ENCODE measurements at places on chromosomes 11 and 22. TPM values are rescaled to one million over a fixed set of nuclear protein-coding genes. Genes with fewer than 3 reads are reported as not detected.

The FGF3 gene
- not detected for total RNA-seq

The SLN gene
- 5.7 TPM for total RNA-seq

The POU2F3 gene
- total RNA-seq: not detected

The SLC22A6 gene
- total RNA-seq: not detected

The MS4A1 gene
- not detected for total RNA-seq

The PIH1D2 gene
- 1.6 TPM for total RNA-seq

The OR52A1 gene
- total RNA-seq: not detected

The SMC1B gene
- not detected for total RNA-seq

The KCNQ1OT1 gene
- total RNA-seq: 0.35 TPM

The IGLL1 gene
- not detected for total RNA-seq

The OR1S1 gene
- total RNA-seq: not detected

- peak; percentile 58 for DNase-seq
Observed at GRCh38 chr11:126432525-126432924, 77.0 kb downstream of the ST3GAL4 start.

- no peak for DNase-seq
Observed at GRCh38 chr11:64637334-64638017, 46.5 kb downstream of the SLC22A12 start.

DNA sequence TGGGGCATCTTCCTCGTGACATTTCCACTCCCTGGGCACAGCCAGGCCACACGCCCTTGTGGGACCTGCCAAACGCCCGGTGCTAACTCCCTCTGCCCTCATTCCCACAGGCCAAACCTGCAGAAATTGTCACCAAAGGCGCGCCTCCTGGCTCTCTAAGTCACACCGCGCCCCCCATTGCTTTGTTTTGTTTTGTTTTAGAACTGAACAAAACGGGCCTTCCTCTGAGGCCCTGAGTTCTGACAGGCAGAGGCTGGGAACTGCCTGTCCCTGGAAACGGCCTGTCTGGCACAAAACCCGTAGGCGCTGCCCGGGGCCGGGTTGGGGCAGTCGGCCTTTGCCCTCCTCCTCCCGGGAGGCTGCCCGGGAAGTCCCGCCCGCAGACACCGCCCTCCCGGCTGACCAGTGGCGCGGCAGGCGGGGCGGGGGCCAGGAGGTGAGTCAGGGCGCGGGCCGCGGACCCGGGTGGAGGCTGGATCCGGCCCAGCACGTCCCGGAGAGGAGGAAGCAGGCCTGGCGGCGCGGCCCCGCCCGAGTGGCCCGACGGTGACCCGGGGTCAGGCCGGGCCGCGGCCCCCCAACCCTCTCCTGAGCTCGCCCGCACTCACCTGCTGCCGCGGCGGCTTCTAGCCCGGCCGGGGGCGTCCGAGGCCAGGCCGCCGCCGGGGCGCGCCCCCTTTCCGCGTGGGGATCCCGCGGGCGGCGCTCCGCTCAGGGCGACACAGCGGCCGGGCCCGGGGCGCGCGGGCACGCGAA, 465 bp downstream of the SUN2 start:
- peak; percentile 96 for DNase-seq

GRCh38 chr11:134240592-134240991, 12.6 kb downstream of the THYN1 start:
- no peak for DNase-seq

- DNase-seq: no peak
Observed at GRCh38 chr11:2507212-2507901, 62.5 kb downstream of the KCNQ1 start.

DNA sequence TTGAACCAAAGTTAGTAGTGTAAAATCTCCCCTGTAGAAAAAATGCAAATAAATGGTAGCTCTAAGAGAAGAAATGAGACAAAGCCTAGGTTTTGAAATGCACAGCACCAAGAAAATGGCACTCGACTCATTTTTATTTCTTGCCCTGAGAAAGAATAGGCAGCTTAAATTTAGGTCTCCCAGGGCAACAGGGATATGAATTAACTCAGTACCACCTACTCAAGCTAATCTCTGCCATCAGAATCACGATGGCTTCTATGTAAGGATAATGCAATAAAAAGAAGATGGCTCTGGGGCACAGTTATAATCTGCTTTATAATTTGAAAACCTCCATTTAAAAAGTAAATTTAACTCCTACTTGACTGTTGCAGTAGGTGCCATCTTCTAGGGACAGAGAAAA, 1784.3 kb downstream of the LRRC4C start:
- DNase-seq: no peak

- no peak for DNase-seq
Observed at GRCh38 chr11:86046116-86046515, 22.8 kb downstream of the PICALM start.

DNA sequence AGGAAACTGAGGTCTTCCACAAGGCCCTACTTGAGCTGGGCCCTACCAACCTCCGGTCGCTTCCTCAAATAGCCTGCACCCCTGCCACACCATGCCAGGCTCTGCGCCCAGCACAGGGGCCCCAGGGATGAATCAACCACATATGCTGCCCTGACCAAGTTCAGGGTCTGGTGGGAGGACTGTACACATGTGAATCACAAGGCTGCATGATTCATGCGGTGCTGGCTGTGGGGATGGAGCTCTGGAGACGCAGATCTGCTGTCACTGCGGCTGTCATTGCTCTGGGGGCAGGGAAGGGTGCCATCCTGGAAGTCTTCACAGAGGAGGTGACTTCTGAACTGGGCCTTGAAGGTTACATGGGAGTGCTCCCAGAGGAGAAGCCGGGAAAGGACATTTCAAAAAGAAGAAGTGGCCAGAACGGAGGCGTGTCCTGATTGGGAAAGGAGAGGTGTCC, 21.5 kb downstream of the CYTH4 start:
- DNase-seq: no peak

DNA sequence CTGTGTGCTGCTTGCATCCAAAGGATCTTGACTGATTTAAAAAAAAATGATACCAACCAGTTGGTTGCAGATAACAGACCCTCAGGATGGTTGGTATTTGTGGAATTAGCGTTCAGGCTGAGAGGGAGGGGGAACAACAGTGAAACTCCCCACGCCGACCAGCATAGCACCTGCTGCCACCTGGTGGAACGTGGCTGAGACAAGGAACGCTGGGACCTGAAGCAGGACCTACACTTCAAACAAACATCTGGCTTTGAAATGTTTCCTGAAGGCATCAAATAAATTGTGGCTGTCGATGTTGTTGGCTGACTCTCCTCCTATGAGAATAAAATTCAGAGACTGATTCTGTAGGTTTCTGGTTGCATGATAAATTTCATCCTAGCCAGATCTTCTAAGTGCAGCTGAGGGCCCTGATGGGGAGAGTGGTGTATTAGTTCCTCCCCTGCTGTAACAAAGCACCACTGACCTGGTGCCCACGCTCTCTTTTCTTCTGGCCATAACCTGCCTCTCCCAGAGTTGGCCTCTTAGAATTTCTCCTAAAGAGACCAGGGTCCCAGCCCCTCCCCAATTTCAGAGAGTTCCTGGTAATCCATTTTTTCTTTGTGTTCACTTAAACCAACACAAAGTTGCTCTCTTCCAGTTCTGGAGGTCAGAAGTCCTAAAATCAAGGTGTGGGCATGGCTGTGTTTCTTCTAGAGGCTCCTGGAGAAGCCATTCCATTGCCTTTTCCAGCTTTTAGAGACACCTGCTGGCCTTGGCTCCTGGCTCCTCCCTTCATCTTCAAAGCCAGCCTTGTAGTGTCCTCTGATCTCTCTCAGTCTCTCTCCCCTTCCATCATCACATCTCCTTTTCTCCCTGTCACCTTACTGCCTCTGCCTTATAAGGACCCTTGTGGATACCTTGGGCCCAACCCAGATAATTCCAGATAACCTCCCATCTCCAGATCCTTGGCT, 17.3 kb downstream of the APOL2 start:
- DNase-seq: peak; percentile 65

DNA sequence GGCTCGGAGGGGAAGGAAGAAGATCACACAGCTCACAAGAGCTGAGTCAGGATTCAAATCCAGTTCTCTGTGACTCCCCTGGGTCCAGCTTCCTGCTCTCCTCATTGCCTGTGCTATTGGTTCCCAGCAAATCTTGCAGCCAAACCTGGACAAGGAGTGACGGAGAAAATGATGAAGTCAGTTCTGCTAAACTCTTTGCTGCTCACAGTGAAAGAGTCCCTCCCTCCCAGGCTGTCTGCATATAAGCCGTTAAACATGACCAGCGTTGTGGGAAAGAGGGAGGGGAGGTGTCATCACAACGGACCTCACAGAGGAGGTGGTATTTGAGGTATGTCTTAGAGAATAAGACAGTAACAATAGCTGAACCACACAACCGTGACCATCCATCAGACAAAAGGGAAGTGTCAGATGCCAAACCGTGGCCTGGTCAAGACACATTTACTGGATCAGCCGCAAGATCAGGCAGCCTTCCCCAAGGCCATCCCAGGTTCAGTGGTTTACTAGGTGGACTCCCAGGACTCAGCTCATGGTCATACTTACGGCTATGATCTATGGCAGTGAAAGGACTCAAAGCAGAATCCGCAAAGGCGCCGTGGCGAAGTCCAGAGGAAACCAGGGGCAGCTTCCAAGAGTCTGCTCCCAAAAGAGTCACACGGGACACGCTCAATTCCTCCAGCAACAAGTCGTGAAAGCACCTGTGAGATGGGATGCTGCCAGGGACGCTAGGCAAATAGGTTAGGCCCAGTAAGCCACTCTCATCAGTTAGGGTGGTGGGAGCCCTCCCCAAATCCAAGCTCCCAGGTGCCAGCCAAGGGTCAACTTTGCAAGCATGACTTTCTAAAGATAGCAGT, 2.8 kb upstream of the CYTH4 start:
- no peak for DNase-seq

GRCh38 chr11:94769880-94770279, 1.7 kb downstream of the AMOTL1 start:
- peak; percentile 30 for DNase-seq

DNA sequence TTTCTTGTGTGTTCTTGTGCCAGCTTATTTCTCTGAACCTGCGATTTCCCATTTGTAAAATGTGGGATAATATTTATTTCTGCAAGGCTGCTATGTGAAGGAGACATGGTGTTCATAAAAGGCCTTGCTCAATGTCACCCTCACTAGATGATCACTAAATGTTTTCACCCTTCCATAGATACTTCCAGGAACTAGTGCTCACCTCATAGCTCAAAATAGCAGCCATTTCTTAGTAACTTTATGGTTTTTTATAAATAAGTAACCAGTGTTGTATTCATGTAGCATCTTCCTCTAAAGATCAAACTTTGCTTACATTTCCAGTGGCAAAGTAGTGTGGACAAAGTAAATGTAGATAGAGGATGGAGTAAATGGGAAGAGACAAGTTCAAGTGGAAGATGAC, 23.8 kb downstream of the SYTL2 start:
- no peak for DNase-seq

DNA sequence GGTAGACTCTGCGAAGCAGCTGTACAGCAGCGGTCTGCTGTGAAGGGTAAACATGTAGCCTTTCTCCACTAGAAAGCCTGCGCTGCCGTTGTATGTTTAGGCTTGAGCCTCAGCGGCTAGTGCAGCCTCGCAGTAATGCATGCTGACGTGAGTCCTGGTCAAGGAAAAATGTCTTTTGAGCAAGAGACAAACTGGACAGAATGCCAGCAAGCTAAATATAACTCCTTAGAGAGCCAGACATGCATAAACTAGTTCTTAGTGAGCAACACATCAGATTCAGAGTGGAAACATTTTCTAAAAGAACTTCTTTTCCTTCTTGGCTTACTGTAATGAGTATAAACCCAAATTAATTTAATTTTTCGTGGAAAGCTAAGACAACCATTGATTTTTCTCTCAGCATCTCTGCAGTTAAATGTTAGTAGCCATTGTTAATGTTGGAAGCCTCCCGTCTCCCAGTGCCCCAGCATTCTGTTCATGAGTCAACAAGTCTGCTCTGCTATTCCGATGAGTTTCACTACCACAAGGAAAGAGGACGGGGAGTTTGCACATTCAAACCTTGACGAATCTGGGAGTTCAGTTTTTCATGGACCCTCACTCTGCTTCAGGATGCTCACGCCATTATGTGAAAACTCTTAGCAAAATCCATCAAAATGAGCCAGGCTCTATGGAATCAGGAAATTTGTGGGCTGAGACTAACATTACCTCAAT, 51.4 kb downstream of the JAM3 start:
- DNase-seq: peak; percentile 66

- peak; percentile 46 for DNase-seq
Observed at GRCh38 chr11:103091064-103091800, 728 bp downstream of the DCUN1D5 start.

DNA sequence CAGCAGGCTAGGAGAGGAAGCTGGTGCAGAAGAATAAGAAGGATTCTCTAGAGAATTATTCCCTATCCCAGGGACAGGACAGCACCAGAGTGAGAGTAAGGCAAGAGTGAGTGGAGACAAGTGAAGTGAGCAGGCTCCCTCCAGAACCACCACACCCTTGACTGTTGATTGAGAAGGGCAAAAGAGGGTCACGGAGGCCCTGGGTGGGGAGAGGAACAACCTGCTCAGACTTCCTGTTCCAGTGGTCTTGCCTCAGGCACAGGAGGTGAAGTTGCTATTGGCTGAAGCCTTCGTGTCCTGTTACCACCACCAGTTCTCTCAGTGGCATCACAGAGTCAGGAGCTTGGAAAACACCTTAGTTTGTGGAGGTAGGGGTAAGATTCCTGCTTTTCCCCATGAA, 51.7 kb upstream of the CCDC89 start:
- DNase-seq: no peak

GRCh38 chr22:20436307-20436767, 1.3 kb downstream of the SCARF2 start:
- peak; percentile 67 for DNase-seq

DNA sequence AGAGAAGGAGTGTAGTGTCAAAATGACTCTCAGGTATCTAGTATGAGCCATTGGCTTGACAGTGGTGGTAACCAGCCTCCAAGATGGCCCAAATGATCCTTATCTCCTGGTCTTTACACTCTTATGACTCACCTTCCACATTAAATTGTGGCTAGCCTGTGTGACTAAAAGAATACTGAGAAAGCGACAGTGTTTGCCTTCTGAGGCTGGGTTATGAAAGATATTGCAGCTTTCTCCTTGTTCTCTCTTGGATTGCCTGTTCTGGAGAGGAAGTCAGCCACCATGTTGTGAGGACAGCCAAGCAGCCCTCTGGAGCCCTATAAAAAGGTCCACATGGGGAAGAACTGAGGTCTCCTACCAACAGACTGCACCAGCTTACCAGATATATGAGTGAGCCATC, 15.8 kb downstream of the C11orf71 start:
- no peak for DNase-seq

DNA sequence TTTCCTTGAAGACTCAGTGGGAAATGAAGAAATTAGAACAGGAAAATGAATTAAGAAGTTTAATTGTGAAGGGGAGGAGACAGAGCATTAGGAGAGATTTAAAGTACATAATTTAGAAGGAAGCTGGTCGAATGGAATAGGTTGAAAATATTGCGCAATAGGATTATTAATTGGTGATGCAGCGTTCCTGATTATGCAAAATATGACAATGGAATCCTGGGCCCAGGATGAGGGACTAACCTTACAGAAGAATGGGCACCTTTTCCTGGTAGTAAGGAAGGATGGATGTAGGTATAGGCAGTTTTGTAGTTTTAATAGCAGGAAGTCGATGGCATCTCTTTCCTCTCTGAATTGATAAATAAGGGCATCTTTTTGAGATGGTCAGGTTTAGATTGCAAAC, 7.8 kb downstream of the TTC12 start:
- DNase-seq: no peak

All from left ventricle myocardium superior (tissue), 1 donor.